Ovary (tissue), 10 donors: ENCODE measurements at places on chromosomes 16 and 17.
A peak's percentile ranks its signal among the peaks of the same experiment; 100 is the strongest.

DNA sequence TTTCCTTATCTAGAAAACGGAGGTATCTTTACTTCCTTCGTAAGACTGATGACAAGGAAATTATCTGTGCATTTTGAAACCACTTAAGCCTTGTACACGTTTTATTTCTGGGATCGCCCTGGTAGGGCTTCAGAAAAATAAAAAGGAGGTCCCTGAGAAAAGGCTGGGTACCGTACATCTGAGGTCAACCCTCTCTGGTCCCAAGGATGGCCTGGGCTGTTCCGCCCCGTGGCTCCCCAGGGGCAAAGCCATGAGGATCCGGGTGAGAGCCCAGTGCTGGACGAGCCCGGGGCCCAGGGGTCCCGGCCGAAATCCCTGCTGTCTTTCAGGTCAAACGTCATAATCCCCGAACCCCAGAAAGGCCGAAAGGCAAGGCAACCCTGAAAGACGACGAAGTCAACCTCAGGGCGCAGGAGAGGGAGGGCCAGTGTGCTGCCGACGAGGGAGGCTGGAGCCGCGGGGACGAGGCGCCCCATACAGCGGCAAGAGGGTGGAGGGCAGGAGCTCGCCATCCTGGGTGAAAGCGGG is 656 bp upstream of the FUS start:
- no peak for DNase-seq

DNA sequence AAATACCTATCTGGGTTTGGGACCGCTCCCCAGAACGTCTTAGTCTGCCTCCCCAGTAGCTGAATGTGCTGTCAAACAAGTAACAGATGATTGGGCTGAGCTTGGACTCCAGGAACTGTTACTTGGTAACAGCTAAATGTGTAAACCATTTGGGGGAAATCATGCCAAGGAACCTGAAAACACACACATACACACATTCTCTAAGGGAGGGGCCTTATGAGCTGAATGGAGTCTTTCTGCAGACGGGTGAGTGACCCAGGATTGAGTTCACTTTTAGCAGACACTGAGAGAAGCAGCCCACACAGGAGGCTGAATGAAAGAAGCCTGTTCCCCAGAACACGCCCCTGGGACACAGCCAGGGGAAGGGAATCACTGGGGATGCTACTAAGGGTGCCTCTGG is 1.6 kb downstream of the ACLY start:
- no peak for DNase-seq

DNA sequence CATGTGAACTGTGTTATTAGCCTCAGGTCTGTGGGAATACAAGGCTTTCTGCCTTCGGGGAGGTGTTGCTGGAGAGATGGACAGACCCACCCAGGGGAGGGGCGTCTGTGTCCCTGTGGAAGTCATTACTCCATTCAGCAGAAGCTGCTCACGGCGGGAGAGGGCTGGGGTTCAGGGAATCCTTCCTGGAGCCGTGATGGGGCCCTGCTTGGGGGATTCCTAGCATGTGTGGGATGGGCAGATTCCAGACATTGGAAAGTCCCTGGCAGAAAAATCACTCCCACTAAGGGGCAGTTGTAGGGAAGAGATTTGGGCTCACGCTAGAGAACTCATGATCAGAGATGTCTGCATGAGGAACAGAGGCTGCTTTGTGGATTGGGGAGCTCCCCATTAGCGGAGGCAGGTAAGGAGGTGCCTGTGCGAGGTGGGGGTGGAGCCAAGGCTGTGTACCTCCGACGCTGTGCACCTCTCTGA is 56.3 kb upstream of the IL34 start:
- peak; percentile 44 for DNase-seq

DNA sequence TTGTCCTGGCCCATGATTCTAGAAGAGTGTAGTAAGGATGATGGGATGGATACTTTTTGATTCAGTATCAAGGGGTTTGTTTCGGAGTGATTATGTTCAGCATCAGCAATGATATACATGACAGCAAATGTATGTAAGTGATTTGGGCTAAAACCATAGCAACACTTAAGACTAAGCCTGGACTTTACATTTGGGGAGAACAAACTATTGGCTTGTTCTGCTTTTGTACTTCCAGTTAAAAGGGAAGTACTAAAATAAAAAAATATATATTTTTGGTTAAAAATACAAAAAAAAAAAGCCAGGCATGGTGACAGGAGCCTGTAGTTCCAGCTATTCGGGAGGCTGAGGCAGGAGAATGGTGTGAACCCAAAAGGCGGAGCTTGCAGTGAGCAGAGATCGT is 20.5 kb upstream of the DHX8 start:
- DNase-seq = no peak
